ENCODE measurements at places on chromosomes 7 and 10. TPM values are rescaled to one million over a fixed set of nuclear protein-coding genes. Genes with fewer than 3 reads are reported as not detected.

- no peak for DNase-seq
Measured at GRCh38 chr10:59358576-59358975, 3.8 kb downstream of the FAM13C start.

PCGF6 gene
- 18.9 TPM for total RNA-seq

MMRN2 gene
- 1.1 TPM for total RNA-seq

PRR15 gene
- 1.1 TPM for total RNA-seq
